ENCODE measurements at places on chromosomes 7 and 10.
A peak's percentile ranks its signal among the peaks of the same experiment; 100 is the strongest.

DNA sequence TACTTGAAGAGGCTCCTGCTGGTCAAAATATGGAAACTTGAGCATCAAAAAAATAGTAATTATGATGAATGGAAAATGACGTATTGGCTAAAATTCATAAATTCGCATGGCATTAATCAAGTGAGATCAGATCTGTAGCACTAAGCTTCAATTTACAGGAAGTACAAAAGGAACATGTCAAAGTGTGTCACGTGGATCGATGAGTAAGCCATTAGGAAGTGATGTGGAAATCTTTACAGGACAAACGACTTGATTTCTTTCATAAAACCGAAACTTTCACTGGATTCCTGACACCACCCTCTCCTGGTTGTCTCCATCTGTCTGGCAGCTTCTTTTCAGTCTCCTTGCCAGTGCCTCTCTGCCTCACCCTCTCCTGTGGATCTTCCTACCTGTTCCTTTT lies 25.8 kb downstream of the AKR1C8 start:
- DNase-seq = no peak

GRCh38 chr10:33893506-33893905 lies 559.0 kb upstream of the NRP1 start:
- no peak for DNase-seq

- no peak for DNase-seq
Measured at GRCh38 chr7:134353411-134353810, 36.7 kb upstream of the SLC35B4 start.

- DNase-seq = no peak
Measured at GRCh38 chr7:20304366-20304765, 26.3 kb upstream of the ITGB8 start.

- no peak for DNase-seq
Measured at GRCh38 chr7:46930366-46930765, 651.5 kb downstream of the TNS3 start.

DNA sequence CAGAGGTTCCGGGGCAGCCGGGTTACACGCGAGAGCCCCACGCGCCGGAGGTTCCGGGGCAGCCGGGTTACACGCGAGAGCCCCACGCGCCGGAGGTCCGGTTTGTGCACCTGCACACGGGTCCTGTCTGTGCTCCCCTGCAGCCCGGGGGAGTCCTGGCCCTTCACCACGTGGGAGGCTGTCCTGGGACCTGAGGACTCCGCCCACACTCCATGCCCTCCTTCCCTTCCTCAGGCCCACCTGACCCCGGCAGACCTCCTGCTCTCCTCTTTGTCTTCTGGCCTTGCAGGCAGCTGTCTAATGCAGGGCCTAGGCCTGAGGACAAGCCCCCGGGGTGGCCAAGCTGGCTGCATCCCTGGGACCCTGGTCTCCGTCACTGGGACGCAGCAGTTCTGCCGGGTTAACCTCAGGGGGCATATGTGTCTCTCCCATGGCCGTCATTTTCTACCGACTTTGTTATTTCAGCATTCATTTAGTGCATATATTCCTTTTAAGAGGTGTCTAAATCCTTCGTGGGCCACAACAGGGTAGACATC lies 374.6 kb downstream of the DNAJB6 start:
- no peak for DNase-seq

DNA sequence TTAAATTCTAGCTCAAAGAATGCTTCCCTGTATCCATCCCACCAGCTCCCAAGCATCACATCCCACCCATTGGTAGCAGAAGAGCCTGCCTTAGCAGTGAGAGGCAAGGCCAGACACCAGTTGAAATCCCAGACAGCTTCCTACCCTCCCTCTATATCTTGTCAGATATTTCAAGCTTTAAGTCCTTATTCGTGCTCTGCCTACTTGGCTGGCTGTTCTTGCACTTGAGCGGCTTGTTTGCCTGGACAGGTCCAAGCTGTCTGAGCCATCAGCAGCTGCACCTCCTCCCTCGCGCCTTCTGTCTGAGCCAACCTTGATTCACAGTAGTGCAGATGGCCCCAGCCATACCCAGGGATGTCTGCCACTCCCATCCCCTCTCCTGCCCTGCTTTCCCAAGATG lies 16.4 kb downstream of the LRRC4 start:
- DNase-seq = no peak

- no peak for DNase-seq
Measured at GRCh38 chr7:30460246-30460633, 18.3 kb downstream of the NOD1 start.

- DNase-seq = no peak
Measured at GRCh38 chr10:90871279-90871765, 452 bp upstream of the RPP30 start.

DNA sequence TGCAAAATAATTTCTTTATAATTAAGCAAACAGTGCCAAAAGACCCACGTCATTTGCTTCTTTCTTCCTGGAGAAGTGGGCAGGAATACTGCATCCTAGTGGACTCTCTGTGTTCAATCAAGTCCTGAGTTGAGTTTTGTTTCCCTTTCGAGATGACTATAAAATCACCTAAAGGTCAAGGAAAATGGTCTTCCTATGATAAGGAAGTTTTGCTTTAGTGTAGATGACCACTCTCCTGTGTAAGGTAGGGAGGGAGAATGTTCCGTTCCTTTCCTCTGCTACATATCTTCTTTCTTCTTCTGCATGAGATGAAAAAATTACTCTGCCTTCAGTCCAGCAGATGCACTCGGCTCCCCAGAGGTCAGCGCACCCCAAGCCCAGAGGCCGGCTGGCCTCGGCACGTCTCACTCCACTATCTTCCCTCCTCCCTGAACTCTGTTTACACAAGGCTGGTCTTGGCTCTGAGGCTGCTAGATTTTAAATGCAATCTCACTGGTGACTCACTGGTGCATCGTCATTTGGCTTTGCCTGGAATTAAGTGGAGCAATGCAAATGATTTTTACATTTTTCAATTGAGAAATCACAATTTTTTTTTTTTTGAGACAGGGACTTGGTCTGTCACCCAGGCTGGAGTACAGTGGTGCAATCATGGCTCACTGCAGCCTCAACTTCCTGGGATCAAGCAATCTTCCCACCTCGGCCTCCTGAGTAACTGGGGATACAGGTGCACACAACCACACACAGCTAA lies 18.6 kb upstream of the VDAC2 start:
- peak; percentile 36 for DNase-seq

DNA sequence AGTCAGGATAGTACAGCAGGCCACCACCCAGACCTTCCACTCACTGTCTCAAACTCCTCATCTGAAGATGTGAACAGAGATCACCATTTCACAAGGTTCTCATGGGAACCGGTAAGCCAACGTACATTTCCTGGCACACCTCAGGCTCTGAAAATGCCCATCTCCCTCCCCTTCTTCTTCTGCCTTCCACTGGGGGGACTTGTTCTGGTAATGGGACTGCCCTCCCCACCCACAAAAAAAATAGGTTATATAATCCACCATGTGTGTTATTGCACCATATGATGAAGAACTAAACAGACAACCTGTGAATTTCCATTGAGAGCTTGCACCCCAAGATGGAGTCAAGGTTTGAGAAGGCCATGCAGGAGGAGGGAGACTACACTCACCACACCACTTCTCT lies 42.1 kb upstream of the IKZF1 start:
- no peak for DNase-seq

GRCh38 chr7:3436746-3437145 lies 135.7 kb downstream of the SDK1 start:
- DNase-seq = no peak

DNA sequence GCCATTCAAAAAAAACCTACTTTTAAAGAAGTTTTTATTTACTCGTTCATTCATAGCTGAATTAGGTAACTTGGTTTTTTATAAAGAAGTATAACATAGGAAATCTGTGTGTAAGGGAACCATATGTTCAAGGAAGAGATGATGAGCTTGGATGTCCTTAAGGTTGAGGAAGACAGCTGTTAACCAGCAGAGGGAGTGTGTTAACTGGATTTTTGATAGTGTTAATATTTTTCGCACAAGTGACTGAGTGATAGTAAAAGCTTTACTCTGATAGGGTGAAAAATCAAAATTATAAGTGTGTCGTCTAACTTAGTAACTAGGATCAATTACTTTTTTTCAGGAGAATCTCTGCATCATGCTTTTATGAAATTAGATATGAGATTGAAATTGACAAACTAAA lies 134.7 kb downstream of the ARL5B start:
- DNase-seq = no peak

- DNase-seq = no peak
Measured at GRCh38 chr10:73465978-73466726, 29.7 kb downstream of the PPP3CB start.

- no peak for DNase-seq
Measured at GRCh38 chr7:155533827-155534690, 12.3 kb downstream of the CNPY1 start.

GRCh38 chr10:27792216-27792615 lies 46.6 kb upstream of the MKX start:
- no peak for DNase-seq

DNA sequence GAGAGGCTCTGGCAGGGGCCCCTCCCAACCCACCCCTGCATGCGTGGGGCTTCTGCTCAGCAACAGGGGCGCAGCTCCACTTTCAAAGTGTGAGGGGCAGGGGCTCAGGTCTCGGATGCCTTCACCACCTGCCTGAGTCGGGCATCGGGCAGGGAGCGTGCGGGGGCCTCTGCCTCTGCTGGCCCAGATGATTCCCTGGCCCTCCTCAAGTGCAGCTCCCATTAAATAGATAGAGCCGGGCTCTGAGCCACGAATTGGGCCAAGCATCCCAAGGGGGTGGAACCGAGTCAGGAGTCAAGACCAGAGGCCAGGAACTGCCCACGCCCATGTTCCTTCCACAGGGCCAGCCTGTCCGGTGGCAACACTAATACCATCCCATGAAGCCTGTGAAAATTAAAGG lies 108.9 kb upstream of the FAM20C start:
- DNase-seq = no peak

DNA sequence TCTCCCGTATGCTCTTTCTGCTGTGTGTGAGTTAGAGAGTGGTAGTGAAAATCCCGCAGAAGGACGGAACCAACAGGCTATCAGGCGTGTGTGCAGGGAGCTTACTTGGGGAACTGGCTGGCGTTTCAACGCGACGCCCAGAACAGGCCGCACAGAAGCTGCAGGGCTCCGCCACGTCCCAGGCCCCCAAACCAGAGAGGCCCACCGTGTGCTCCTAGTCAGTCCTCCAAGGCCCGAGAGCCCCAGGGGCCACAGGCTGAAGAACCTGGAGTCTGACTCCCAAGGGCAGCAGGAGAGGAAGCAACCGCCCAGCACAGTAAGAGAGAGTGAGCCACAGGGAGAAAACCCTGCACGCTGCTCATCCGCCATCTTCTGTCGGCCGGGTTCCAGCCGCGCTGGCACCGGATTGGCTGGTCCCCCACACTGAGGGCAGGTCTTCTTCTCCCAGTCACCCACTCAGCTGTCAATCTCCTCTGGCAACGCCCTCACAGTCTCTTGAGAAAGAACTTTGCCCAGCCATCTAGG lies 730.6 kb upstream of the VSTM2A start:
- DNase-seq = no peak

- no peak for DNase-seq
Measured at GRCh38 chr7:102840404-102840803, 72.4 kb upstream of the LRRC17 start.

DNA sequence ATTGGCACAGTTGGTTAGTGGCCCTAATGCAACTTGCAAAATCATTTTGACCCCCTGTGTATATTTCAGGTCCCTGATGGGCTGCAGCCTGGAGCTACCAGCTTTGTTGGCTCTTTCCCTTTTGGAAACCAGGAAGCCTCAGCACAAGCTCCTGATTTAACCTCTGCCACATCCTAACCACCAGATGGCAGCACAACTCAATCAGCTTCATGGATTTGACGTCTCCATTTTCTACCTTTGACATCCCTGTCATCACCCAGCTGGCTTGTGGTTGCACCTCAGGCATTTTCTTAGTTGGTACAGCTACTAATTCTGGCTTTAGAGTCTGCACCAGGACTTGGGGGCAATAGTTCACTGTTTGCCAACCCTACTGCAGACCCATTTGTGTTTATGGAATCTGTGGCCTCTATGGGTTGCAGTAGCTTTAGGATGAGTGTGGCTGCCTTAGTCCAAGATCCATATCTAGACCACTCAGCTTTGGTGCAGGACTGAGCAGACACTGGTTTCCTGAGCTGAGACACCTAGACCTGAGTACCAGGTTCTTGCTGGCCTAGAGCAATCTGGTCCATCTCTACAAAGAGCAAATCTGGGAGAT lies 456.2 kb downstream of the REEP3 start:
- peak; percentile 7 for DNase-seq

DNA sequence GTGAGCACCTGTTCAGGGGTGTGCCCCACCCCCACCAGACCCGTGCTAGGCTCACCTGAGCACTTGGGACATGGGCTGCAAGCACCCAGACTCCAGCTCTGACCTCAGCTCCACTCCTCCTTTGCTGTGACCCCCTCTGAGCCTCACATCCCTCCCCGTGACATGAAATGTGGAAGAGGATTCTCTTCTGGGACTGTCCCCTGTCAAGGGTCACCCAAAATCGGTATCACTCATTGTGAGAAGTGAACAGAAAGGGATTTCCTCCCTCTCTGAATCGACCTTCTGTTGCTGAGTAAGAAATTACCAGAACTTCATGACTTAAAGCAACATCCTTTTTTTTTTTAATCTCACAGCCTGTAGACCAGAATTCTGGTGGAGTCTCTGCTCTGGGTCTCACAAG lies 6.2 kb upstream of the CHST15 start:
- no peak for DNase-seq

- no peak for DNase-seq
Measured at GRCh38 chr10:80185578-80186299, 19.6 kb downstream of the ANXA11 start.

DNA sequence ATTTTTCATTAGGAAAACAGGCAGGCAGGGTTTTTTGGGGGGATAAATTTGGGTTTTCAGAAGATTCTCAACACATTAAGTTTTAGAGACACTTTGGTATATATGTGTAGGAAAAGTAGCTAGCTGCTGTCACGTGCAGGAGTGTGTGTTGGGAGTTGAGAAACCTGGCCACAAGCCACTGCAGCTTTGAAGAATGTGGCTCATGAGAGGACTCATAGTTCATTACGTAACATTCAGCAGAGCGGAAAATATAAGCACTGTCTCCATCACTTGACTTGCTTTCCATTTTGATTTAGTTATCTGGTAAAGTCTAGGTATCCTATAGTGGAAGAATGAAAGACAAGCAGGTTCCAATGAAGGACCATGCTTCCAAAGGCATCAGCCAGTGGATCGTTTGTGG lies 31.2 kb downstream of the SMNDC1 start:
- peak; percentile 62 for DNase-seq

DNA sequence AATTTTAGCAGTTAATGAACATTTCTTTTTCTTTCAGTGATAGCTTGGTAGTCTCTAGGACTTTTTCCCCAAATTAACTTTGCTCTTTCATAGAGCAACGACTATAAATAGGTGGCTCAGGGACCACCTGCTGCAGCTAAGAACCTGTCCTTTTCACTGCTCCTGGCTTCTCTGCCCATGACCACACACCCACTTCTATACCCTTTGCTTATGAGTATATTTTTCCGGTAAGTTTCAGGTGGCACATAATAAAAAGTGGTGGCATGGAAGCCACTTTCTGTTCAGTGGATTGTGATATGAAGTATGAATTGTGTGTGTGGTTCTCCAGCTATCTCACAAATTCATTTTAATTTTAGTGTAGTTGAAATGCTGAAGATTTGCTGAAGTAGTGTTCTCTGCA lies 1.2 kb downstream of the ING3 start:
- DNase-seq = no peak

GRCh38 chr7:55538538-55538937 lies 33.8 kb downstream of the VOPP1 start:
- no peak for DNase-seq

GRCh38 chr10:11026773-11027172 lies 9.1 kb downstream of the CELF2 start:
- DNase-seq = no peak

- DNase-seq = no peak
Measured at GRCh38 chr10:101693651-101693977, 1.4 kb downstream of the FBXW4 start.

Data from right lung (tissue), 10 donors.